ENCODE measurements at places on chromosomes 11 and 22. TPM values are rescaled to one million over a fixed set of nuclear protein-coding genes. Genes with fewer than 3 reads are reported as not detected.
A peak's percentile ranks its signal among the peaks of the same experiment; 100 is the strongest.

Gene CDHR5
- 89.6 TPM for total RNA-seq

GRCh38 chr11:115469361-115469760 is 34.9 kb downstream of the CADM1 start:
- no peak for DNase-seq

- no peak for DNase-seq
These were observed 16.7 kb upstream of the TXNRD2 start for GRCh38 chr22:19958083-19959042.

GRCh38 chr11:7849018-7849417 is 52.3 kb upstream of the OR5P2 start:
- no peak for DNase-seq

GRCh38 chr22:25212337-25212736 is 7.1 kb upstream of the CRYBB2 start:
- DNase-seq: no peak

- DNase-seq: no peak
These were observed 46.1 kb downstream of the MYEOV start for GRCh38 chr11:69339983-69340565.

DNA sequence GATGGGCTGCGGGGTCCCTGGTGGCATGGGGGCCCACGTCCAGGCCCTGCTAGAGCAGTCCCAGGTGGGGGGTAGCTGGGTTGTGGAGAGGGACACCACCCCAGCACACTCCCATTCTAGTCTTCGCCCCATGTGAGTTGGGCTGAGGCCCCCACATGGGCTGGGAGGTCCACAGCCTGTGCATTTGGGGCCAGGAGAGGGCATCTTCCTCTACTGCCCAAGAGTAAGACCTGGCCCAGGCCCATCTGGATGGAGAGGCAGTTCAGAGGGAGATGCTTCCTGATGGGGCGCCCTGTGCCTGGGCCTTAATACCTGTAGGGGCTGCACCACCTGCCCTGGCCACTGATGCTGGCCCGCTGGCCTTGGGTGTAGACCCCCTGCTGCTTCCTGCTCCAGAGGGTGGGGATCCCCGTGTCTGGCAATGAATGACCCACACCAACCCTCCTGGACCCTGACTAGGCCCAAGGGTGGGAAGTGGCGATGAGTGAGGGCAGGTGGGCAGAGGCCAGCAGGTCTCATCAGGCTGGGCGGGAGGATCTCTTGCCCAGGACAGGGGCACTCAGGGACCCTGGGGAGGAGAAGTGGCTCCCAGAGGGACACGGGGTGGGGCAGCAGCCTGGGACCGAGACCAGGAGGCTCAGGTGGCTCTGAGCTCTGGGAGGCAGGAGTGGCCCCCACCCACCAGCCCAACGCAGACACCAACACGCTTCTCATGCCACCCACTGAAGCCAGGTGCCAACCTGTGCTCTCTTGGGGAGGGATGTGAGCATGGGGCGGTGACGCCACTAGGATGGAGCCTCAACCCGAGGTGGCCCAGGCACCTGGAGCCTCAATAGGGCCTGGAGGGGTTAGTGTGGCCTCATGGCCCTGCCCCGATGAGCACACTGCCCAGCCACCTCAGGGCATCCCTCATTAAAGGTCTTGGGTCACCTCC is 17.4 kb upstream of the GNB1L start:
- no peak for DNase-seq

DNA sequence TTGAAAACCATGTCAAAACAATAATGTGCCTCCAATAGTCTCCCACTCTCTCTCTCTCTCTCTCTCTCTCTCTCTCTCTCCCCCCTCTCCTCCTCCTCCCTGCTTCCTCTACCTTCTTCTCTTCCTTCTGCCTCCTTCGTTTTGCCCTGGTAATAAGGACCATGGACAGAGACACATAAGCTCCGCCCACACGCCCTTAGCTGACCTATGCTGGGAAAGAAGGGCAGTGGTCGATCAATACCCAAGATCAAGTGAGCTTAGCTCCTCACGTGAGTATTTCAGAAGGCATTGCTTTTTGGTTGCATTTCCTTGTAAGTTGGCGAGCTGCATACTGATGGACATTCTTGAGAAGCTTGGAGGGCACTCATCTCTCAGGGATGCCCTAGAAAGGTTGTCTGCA is 194.8 kb downstream of the MIAT start:
- DNase-seq: peak; percentile 17

All from mucosa of gallbladder (tissue), 1 donor.